ENCODE measurements at places on chromosomes 3 and 15.

- DNase-seq = peak; percentile 9
Observed at GRCh38 chr3:160869825-160870224, 113.8 kb downstream of the PPM1L start.

DNA sequence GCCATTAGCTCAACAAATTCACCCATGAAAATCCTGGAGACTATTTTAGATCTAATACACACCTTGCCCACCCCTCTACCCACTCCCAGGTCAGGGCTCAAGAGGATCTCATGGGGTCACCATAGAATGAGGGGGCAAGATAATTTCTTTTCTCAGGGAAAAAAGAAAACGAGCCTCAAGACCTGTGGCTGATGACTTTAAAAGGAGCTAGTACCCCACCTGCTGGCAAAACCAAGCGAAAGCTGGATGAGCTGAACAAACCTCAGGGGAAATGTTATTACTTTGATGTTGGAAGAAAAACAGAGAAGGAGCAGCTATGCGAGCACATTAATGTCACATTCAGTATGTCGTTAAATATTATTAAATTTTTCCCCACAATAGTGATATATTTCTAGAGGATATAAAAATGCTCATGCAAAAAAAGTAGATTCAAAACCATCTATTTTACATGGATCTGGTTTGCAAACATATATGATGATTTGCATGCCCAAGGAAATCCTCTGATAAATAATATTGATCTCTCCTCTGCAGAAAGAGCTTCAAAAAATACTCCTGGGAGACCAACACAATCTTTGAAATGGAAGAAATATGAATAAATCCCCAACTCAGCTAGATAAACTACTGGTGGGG is 37.7 kb downstream of the PLD1 start:
- DNase-seq = peak; percentile 79

DNA sequence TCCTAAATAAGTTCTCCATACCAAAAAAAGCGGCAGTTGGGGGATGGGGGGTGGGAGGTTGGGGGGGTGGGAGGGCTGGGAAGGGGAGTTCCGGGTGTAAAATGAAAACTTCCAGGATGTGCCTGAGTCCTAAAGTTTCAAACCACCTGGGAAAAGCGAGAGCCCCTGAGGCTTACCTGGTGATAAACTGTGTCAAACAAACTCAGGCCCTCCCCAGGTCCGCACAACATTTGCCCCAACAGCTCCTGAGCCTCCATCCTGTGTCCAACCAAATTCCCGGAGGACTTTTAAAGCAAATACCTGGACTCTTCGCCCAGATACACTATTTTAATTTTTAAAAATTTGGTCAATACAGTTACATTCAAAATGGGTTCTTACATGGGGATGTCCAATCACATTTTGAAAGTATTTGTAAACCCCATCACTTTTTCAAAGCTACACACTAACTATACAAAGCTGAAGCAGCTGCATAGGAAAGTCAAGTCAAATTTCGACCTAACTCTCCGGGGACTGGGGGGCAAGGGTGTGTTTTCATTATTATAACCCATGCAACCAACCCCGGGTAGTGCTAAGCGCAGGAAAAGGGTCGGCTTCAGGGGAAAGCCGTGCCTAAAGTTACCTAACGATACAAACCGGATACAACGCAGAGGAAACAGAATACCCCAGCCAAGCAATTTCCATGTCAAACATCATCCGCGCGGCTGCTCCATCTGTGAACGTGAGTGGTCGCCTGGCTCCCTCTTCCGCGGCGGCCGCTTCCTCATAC is 685 bp upstream of the FOXB1 start:
- no peak for DNase-seq

DNA sequence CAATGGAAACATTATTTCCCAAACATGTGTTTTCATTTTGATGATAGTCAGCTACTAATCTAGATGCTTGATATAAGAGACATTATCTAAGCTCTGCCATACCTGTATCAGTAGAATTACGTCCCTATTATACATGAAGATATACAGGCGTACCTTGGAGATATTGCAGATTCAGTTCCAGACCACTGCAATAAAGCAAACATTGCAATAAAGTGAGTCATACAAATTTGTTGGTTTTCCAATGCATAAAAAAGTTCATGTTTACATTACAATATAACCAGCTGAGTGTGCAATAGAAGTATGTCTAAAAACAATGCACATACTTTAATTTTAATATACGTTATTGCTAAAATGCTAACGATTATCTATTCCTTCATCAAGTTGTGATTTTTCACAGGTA is 236.0 kb upstream of the ZNF717 start:
- DNase-seq = no peak

GRCh38 chr3:99240700-99241099 is 339.2 kb upstream of the DCBLD2 start:
- DNase-seq = no peak

DNA sequence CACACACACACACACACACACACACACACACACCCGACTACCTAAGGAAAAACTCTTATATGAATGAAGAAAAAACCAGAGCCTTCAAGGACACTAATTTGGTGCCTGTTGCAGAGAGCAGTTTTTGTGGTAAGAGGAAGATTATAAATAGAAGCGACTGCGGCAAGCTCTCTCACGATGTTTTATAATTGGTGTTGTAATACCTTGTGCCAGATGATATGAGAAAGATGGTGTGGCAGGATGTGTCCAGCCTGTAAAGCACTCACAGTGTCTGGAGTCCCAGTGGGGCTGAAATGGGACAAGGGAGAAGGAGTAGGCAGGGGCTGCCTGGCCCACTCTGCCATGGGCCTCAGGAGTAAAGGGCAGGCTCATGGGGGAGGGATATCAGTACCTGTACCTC is 839.9 kb downstream of the AGBL1 start:
- no peak for DNase-seq

GRCh38 chr3:38039101-38039898 is at the start of gene DLEC1:
Gene DLEC1, plus strand, starts transcription at chr3:38039208. Its CDS starts 18 bp downstream, at chr3:38039226.
- DNase-seq = peak; percentile 10

- DNase-seq = no peak
Observed at GRCh38 chr3:6447166-6447801, 413.6 kb upstream of the GRM7 start.

- DNase-seq = peak; percentile 79
Observed at GRCh38 chr3:196073255-196073753, 8.6 kb downstream of the TFRC start.
